ENCODE measurements at places on chromosomes 12 and 14.
A peak's percentile ranks its signal among the peaks of the same experiment; 100 is the strongest.

DNA sequence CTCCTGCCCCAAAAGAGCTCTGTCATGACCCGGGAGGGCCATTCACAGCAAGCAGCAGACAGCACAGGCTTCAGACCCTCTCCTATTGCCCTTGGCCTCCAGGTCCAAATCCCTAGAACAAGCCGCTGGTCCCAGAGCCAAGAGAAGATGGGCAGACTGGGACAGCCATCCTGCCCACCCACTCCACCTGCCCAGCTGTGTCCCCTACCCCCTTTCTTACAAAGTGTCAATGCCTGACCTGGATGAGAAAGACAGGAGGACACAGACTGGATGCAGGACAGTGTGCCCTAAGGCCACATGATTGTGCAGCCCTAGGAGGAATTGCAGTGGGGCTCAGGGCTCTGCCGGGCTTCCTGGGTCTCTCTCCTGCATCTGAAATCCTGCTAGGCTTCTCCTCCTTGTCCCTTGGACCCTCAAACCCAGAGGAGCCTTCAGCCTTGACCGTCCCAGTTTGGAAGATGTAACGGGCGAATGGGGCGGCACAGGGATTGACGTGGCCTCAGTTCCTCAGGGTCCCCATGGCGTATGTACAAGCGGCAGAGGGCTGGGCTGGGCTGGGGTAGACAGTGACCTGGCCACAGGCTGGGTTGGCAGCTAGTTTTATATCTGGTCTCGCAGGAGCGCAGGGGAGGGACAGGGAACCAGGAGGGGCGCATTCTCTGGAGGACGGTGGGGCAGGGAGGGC, 27.1 kb upstream of the BCDIN3D start:
- no peak for DNase-seq

GRCh38 chr12:121093487-121093891, 39.2 kb upstream of the P2RX7 start:
- no peak for DNase-seq

- DNase-seq, result no peak
Observed at GRCh38 chr12:42483521-42483790, 106.1 kb downstream of the PRICKLE1 start.

GRCh38 chr12:79662046-79662811, 28.5 kb downstream of the PAWR start:
- no peak for DNase-seq

DNA sequence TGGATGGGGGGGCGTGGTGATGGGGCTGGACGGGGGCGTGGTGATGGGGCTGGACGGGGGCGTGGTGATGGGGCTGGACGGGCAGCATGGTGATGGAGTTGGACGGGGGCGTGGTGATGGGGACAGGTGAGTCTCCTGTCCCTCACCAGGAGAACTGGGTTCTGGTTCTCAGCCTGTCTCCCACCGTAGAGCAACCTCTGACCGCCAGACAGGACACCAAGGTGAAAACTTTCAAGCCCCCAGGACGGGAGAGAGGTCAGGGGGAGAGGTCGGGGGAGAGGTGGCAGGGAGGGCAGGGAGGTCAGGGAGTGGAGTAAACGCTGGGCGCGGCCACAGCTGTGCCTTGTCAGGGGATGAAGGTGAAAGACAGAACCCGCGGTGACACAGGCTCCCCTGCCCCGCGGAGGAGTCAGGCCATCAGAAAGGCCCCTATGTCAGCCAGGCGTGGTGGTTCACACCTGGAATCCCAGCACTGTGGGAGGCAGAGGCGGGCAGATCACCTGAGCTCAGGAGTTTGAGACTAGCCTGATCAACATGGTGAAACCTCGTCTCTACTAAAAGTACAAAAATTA, 84.6 kb downstream of the GALNT9 start:
- no peak for DNase-seq

GRCh38 chr14:101027966-101028365, 124.4 kb upstream of the RTL1 start:
- no peak for DNase-seq

GRCh38 chr14:52706286-52706685, 714 bp upstream of the PSMC6 start:
- DNase-seq, result no peak

- peak; percentile 44 for DNase-seq
Observed at GRCh38 chr14:64760146-64760755, 56.0 kb downstream of the PLEKHG3 start.

- DNase-seq, result no peak
Observed at GRCh38 chr12:105342464-105342863, 12.0 kb downstream of the C12orf75 start.

DNA sequence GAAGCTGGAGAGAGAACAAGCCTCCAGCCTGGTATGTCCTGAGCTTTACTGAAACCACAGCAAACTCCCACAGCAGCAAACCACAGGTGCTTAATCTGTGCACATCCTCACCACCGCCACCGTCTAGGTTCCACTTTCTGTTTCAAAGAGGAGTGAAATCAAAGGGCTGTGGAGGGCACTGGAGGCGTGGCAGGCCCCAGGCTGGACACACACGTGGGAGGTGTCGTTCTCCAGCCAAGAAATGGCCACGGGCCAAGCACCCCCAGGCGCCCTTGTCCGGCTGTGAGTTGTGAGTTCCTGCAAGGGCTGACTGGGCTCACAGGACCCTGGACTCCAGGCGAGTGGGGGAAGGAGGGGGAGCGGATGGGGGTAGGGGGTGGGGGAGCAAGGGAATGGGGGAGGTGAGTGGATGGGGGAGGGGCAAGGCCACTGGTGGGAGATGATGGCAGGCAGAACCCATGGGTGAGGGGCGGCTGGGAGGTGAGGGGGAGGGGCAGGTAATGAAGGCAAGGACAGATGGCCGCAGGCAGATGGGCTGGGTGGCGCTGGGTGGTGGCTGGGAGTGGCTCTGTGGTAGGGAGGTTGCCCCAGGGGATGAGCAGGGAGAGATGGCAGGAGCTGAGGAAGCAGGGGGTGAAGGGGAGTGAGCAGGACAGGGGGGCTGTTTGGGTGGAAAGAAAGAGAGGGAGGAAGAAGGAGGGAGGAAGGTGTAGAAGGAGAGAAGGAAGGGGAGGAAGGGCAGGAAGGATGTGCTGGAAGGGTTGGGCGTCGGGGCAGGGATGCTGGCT, 86.7 kb downstream of the NCOR2 start:
- DNase-seq, result peak; percentile 58

GRCh38 chr12:107275530-107275929, 182.2 kb upstream of the CRY1 start:
- DNase-seq, result no peak

- no peak for DNase-seq
Observed at GRCh38 chr14:60760644-60761364, 26.2 kb downstream of the MNAT1 start.

DNA sequence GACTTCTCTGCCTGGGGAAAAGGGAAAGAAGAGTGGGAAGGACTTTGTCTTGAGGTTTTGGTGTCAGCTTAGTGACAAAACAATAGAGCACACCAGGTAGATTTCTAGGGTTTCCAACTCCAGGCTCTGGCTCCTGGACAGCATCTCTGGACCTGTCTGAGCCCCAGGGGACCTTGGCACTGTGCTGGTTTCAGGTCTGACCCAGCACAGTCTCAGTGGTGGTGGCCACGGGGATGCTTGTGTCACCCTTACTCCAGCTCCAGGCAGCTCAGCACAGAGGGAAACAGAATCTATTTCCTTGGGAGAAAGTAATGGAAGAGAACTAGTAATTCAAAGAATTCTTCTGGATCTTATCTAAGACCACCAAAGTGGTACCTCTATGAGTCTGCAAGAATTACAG, 11.1 kb upstream of the CKAP4 start:
- DNase-seq, result no peak

GRCh38 chr14:45112896-45113781, 21.1 kb downstream of the FKBP3 start:
- no peak for DNase-seq

GRCh38 chr12:77102691-77103090, 37.3 kb upstream of the E2F7 start:
- DNase-seq, result no peak

GRCh38 chr12:122894193-122895121, 1.5 kb downstream of the VPS37B start:
- DNase-seq, result no peak

- DNase-seq, result no peak
Observed at GRCh38 chr14:72588521-72588920, 305.4 kb downstream of the DPF3 start.

DNA sequence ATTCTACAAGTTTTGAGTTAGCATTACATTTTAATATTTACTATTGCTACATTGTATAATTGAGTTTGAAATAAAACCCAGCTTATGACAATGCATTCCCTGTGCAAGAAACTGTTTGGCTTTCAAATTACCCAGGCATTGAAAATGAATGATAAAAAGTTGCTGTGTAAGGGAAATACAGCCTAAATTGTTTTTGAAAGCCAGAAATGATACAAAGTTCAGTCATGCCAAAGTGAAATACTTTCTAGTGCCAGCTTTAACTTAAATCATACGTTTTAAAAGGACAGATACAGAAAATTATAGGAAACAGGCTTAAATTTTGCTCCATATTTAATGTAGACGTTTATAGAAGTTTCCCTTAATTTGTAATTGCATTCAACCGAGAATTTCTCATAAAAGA, 2.8 kb downstream of the MGAT2 start:
- DNase-seq, result no peak

GRCh38 chr14:32611752-32612151, 282.7 kb downstream of the AKAP6 start:
- DNase-seq, result no peak

DNA sequence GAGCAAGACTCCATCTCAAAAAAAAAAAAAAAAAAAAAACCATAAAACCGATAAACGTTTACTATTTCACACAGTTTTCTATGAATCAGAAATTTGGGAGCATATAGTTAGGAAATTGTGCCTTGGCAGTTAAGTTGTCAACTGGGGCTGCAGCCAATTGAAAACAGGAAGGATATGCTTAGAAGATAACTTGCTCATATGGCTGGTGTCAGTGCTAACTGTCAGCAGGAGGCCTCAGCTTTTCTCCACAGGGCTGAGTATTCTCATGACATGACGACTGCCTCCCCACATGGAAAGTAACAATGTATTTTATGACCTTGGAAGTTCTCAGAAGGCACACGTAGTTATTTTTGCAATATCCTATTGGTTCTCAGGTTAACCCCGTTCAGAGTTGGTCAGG, 29.6 kb upstream of the OR5AU1 start:
- no peak for DNase-seq

- DNase-seq, result no peak
Observed at GRCh38 chr12:25787701-25788100, 170.8 kb upstream of the RASSF8 start.

GRCh38 chr14:84797326-84797725, 732.6 kb upstream of the FLRT2 start:
- no peak for DNase-seq

DNA sequence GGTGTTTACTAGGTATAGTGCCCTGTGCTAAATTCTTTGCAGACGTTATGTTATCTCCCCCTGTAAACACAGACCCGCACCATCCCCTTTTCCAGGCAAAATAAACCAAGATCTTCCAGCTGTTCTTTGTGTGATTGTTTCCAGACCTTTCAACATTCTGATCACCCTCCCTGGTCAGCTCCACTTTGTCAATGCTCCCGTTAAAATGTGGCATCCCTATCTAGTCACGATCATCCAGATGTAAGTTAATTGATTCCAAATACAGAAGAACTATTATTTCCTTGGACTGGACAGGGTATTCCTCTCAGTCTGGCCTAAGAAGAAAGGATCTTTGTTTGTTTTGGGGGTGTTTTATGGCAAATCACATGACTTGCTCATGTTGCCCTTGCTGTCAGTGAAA, 127.6 kb upstream of the ARID2 start:
- no peak for DNase-seq

DNA sequence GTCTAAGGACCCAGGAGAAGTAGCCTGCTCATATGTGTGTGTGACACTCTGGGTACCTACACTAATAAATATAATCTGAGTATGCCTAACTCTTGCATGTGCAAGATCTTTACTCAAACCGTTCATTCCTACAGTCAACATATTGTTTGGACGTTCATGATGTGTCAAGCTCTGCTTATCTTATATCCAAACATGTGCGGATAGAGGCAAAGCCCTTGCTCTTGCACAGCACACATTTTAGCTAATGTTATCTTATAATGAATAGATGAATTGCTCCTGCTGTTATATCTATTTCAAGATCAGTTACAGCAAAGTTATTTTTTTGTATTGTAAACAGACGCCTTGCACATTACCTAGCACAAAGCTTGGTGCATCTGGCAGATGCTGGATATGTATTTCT, 228.4 kb upstream of the FLRT2 start:
- no peak for DNase-seq

- DNase-seq, result no peak
Observed at GRCh38 chr12:105116969-105117368, 9.4 kb downstream of the WASHC4 start.

- DNase-seq, result no peak
Observed at GRCh38 chr14:105073720-105074600, 8.7 kb upstream of the GPR132 start.

- no peak for DNase-seq
Observed at GRCh38 chr12:43238281-43238680, 313.7 kb downstream of the ADAMTS20 start.

- no peak for DNase-seq
Observed at GRCh38 chr12:121365416-121366062, 13.3 kb upstream of the ANAPC5 start.

GRCh38 chr12:57058454-57058853, 8.5 kb upstream of the MYO1A start:
- no peak for DNase-seq

GRCh38 chr12:131616043-131616700, 94.7 kb upstream of the SFSWAP start:
- DNase-seq, result no peak

- DNase-seq, result peak; percentile 51
Observed at GRCh38 chr12:121167232-121167820, 34.6 kb downstream of the P2RX7 start.

- peak; percentile 44 for DNase-seq
Observed at GRCh38 chr14:97638864-97639263, 841.7 kb downstream of the VRK1 start.

- no peak for DNase-seq
Observed at GRCh38 chr12:119486599-119487154, 106.9 kb upstream of the TMEM233 start.

DNA sequence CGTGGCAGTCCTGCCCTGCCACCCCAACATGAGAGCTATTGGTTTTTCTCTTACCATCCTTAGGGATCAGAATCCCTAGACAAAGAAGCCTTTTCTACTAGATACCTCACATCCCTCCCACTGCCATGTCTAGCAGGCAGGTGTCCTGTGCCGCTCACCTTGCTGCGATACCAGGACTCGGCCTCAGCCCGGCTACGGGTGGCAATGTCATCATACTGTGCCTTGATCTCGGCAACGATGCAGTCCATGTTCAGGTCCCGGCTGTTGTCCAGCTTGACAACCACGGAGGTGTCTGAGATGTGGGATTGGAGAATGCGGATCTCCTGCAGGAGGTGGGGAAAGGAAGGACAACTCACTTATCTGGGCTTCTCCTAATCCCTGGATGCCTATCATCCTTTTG, 4.5 kb downstream of the KRT83 start:
- DNase-seq, result no peak

DNA sequence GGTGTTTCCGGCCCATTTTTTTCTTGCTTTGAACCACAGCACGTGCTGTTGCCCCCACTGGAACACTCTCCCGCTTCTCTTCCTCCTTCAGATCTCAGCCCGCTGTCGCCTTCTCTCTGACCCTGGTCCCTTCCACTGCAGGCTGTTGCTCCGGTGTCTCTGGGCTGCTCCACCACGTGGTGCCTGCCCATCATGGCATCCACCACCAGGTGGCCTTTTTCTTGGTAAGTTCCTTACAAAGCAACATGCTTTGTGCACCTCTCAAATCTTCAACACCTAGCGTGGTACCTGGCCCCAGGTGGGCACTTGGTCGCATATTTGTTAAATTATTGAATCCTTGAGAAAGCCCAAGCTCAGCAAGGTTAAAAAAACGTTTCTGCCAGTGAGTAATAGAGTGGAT, 19.1 kb downstream of the TUNAR start:
- no peak for DNase-seq
